ENCODE measurements at places on chromosomes 11 and 22.

- DNase-seq, result no peak
These were observed 2.5 kb downstream of the CHORDC1 start for GRCh38 chr11:90220391-90220790.

DNA sequence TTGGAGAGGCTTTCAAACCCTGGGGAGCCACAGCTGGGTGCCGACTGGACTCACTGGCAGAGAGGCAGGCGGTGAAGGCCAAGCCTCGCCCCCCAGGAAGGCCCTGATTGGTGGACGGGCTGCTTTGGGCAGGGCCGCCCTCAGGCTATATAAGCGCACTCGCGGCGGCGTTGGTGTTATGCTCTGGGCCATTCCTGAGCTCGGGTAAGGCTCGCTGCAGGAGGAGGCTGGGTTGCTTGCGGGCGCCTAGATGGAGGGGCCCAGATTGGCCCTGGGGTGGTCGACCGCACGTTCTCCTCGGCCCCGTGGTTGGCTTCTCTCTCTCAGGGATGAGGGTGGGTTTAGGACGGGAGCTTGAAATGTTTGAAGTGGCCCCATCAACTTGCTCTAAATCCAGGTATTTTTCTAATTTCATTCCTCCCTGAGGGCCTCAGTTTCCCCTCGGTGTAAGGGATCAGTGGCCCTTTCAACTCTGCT, at the start of gene SPDYC:
SPDYC (plus strand) TSS at position 176 of the 477 bp plus-strand sequence. CDS start 1,125 bp downstream, outside the sequence.
- no peak for DNase-seq

GRCh38 chr22:38346506-38346905, 29.3 kb upstream of the CSNK1E start:
- no peak for DNase-seq

DNA sequence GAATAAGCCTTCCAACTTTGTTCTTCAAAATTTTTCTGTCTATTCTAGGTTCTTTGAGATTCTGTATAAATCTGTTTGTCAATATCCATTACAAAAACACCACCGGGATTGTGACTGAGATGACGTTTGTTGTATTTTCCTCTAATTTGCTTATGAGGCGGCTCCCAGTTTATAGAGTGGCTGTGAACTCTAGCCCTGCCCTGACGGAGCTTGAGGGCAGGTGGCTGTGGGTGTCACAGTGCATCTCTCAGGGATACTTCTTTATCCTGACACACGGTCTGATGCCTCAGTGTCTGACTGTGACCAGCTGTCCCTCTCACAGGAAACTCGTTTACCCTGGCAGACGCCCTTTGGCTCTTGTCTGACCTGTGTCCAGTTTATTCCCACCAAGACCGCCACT, 53.7 kb upstream of the ATXN10 start:
- DNase-seq, result no peak

DNA sequence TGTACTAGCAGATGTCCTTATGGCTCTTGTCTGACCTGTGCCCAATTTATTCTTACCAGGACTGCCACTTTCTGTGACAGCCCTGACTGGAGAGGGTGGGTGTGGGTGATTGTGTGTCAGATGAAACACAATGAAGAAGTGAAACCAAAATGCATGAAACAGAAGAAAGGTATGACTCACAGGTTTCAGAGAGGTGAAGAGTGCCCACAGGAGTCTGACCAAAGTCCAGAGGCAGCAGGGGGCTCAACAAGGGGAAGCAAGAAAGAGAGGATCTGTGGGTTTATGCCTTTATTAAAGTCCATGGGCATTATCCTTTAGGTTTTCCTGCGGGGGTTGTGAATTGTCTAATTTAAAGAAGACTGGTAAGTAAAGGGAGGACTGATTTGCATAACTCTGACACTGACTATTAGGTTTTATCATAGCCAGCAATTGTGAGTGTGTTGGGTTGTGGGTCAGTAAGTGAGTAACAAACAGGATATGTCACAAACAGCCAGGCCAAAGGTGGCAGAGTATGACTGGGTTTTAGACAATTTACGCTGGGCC, 3.9 kb upstream of the OR4C6 start:
- no peak for DNase-seq

- no peak for DNase-seq
These were observed 26.8 kb upstream of the CELSR1 start for GRCh38 chr22:46564084-46564714.

DNA sequence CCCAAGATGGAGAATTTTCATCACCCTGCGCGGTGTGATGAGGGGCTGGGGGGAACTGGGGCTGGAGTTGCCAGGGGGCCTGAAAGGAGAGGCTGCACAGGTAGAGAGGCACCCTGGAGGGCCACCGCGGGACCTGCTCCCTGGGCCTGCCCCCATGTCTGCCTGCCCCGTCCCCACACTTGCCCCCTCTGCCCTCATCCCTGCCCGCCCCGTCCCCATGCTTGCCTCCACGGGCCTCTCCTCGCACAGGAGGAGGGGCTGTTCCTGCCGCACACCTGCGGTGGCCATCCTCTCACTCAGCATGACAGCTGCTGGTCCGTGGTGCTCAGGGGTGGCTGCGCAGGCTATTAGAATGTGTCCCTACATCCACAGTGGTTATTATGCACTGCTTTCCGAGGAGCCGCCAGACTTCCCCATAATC, 43.5 kb downstream of the LINC01488 start:
- no peak for DNase-seq

DNA sequence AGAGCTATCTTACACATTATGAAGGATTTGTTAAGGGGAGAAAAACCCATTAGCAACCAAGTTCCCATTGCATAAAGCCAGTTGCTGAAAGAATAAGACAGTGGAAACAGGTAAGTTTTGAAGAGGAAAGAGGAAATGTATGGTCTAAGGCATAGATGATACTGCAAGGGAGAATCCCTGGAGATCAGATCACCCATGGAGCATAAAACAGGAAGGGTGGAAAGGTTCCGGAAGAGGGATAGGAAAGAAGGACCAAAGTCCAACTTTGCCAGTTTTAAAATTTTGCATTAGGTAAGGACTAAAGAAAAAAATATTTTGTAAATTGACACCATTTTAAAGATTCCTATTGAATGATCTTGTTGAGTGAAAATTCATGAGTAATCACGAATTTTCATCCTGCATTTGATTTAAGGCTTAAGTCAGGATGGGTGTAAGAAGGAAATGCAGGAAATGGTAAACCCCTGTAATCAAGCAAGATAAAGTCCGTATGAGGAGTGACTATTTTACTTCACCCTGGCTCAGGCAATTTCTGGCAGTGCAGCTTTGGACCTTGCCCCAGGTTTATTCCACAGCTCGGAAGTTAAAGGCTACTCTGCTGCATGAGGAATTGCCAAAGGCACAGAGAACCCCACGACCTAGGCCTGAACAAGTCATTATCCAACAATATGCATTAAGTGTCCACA, 70.9 kb downstream of the CCDC34 start:
- no peak for DNase-seq

GRCh38 chr22:39624501-39624821, 53.9 kb downstream of the CACNA1I start:
- no peak for DNase-seq

GRCh38 chr11:12281571-12282478, 95.5 kb upstream of the PARVA start:
- DNase-seq, result peak; percentile 73

DNA sequence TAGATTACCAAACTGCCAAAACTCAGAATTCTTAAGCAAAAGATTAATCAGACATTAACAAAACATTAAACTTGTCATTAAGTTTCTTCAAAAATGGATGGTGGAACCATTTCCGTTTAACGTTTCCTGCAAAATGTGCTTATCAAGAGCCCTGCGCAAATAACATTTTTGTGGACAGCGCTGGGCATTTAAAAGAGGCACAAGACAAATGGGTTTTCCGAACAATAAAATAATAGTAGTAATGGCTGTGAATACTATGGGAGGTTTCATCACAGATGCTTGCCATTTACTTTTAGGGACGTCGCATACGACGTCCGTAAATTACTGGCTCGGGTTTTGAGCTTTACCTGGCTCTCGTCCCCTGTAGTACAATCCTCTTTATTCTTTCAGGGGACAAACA, 1.1 kb downstream of the NPAT start:
- no peak for DNase-seq

DNA sequence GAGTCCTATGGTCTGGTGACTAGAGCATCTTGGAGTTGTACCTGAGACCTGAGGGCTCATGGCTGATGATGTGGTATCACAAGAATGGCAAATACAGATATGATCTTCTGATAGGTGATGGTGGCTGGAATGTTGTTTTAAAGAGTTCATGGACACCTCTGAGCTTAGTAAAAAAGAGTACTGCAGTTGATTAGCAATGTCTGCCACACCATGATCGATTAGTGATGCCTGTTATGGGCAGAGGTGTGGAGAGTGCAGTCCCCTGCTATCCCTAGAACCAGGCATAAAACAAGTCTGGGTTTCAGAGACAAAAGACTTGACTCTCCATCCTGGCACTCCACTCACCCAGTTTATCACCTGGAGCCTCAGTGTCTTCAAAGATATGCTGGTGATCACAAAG, 1.4 kb upstream of the BATF2 start:
- no peak for DNase-seq

GRCh38 chr11:19368726-19369375, 128.1 kb upstream of the E2F8 start:
- DNase-seq, result no peak

DNA sequence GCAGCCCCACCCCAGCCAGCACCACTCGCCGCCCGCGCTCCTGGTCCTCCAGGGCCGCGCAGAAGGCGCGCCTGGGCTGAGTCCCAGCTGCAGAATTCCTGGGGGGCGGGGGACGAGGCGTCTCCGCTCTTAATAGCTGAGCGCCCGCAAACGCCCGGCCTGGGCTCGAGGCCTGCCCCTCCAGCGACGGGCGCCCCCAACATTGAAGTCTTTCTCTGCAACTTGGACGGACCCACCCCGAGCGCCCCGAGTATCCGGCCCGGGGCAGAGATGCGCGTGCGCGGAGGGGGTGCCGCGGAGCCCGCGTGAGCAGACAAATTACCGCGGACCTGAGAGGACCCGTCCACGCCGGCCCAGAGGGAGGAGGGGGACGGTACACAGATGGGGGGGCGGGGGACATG, 6.7 kb upstream of the SYT7 start:
- no peak for DNase-seq

DNA sequence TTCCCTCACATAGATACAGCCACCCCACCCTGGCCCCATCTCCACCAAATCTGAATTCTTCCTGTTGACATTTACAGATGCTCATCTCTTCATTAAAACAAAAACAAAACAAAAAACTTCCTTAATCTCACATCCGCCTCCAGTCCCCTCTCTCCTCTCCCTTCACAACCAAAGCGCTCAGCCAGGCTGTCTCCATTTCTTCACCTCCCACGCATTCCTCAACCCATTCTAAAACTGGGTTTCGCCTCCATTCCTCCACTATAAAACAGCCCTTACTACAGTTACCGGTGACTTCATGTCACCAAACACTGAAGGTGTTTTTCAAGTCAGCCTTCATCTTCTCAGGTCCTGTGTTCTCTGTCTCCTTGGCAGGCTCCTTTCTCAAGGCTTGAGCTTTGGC, 9.6 kb downstream of the BACE1-AS start:
- no peak for DNase-seq

DNA sequence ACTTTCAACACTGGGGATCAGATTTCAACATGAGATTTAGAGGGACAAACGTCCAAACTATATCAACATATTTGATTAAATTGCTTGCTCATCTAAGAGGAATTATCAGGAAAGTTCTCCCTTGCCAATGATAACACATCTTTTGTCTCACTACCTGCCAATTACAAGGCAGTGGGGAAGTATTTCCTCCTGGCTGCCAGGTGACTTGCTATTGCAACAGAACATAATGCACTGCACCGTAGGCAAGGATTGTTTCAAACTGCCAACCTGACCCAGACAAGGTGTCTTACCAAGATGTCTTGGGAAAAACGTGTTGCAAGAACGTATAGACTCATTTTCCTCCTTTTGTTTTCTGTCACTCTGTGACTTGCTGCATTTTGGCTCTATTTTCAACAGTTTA, 711.6 kb downstream of the METTL15 start:
- DNase-seq, result no peak

GRCh38 chr22:44664149-44664548, 37.9 kb upstream of the PRR5 start:
- peak; percentile 66 for DNase-seq

DNA sequence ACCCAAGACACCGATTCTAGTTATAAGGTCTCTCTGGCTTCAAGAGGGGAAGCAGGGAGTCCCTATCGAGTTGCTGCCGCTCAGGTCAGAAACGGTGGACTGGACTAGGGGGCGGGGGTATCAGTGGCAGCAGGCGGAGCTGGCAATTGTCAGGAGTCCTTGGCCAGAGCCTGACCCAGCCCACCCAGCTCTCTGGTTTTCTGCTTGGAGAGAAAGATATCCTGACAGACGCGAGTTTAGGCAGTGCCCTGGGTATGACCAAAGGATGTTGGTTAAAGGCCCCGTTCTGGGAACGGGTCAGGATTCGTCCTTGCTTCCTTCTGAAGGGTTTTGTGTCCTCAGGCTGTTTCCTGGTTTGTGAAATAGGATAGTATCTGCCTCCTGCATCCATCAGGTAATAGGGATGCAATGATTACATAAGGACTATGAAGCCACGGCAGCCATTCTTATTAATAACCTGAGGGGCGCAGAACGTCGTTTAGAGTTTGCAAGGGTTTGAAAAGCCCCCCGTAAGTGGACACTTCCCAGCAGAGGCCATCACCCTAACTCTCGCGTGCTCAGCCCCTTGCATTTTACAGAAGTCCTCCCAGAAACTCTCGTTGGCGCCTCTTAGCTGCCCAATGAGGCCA, 700 bp upstream of the DEPDC5 start:
- DNase-seq, result no peak

GRCh38 chr22:29806196-29806595, 31.9 kb downstream of the ASCC2 start:
- no peak for DNase-seq

- no peak for DNase-seq
These were observed 32.2 kb downstream of the SBF2 start for GRCh38 chr11:10261821-10262220.

- DNase-seq, result no peak
These were observed 185.3 kb downstream of the C11orf91 start for GRCh38 chr11:33515347-33515746.

DNA sequence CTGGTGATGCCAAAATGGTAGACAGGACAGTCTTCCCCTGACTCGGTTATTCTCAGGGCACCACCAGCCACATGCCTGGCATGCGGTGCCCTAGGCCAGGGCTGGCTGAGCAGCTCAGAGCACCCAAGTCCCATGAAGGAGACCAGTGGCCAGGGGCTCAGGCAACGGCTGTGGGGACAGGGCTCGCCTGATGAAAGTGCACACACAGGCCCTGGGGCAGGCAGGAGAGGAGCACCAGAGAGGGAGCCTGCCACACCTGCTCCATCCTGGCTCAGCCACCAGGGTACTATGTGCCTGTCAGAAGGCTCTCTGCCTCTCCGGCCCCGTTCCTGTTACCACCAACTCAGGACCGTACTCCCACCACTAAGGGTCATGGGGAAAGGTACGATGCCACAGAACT, 12.1 kb downstream of the ELFN2 start:
- no peak for DNase-seq

GRCh38 chr11:95507794-95508193, 276.8 kb upstream of the SESN3 start:
- no peak for DNase-seq

DNA sequence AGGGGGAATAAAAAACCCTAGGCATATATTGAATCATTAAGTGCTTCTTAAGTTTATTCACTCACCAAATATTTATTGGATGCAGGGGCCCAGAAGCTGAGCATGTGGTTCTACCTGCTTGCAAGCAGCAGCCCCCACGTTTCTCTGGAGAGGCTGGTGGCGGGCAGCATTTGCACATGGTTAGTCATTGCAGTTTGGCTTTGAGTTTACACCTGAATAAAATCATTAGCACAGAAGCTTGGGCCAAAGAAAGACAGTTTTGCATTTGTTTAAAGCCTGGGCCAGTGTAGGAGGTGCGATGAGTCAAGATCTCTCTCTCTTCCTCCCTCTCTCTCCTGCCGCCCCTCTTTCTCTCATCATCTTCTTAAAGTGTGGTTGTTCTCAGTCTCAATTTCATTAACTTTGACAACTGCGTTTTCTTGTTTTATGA, 72.6 kb downstream of the C22orf31 start:
- no peak for DNase-seq

Measured in globus pallidus (tissue), 1 donor.